Lung microvascular endothelial cell (primary cell): ENCODE measurements at places on chromosomes 4 and X.

DNA sequence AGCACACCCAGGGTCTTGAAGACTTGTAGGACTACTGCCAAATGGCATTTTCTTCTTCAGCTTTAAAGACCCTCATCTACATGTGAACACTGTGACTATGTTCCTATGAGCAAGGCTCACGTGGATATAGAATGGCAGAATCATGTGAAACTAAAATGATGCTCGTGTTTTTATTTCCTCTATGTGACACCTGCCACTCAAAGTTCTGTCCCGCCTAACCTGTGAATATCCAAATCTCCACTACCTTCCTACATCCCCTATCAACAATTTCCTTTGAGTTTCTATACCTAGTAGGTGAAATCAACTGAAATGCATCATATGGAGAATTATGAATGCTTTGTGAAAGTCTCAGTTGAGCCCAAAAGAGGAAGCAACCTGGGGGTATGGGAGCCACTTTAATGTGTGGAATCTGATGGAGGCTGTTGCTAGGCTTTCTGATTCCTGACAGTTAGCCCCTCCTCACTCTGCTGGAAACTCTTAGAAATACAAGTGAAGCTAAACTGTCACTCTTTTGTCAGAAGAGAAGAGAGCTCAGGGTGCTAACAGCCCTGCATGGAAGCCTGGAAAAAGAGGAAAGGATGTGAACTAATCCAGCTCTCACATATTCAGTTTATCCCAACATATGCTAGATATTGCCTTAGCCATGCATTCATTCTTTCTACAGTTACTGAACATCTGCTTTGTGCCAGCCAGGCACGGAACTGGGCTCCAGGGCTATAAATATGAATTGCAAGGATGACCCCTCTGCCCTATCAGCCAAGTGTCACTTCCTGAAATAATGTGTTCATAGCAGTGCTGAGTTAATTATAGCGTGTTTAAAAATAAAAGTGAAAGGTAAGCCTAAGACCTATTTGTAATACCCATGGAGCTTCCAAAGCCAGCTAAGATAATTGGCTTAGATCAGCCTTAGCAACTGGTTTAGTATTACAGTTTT, 11.0 kb downstream of the LHFPL1 start:
- no peak for DNase-seq

DNA sequence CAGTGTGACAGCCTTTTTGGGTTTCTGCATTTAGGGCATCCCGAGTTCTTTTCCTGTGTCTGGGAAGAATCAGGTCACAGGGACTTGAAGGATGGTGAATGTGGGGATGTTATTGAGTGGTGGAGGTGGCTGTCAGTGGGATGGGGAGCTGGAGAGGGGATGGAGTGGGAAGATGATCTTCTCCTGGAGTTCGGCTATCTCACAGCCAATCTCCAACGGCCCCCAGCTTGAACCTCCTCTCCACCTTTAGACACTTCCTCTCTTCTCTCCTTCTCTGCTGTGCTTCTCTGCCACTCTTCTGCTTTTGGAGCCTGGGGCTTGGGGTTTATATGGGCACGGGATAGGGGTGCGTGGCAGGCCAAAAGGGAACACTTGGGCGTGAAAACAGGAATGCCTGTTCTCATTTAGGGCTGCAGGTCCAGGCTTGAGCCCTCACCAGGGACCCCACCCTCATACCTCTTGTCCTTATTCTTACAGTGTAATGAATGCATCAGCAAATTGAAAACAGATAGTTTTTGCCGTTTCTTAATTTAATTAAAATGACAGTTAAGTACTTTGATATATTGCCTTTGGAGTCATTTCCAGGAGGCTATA, 37.5 kb downstream of the USP9X start:
- no peak for DNase-seq

GRCh38 chr4:34432706-34433105, 1811.6 kb downstream of the ARAP2 start:
- DNase-seq: no peak

DNA sequence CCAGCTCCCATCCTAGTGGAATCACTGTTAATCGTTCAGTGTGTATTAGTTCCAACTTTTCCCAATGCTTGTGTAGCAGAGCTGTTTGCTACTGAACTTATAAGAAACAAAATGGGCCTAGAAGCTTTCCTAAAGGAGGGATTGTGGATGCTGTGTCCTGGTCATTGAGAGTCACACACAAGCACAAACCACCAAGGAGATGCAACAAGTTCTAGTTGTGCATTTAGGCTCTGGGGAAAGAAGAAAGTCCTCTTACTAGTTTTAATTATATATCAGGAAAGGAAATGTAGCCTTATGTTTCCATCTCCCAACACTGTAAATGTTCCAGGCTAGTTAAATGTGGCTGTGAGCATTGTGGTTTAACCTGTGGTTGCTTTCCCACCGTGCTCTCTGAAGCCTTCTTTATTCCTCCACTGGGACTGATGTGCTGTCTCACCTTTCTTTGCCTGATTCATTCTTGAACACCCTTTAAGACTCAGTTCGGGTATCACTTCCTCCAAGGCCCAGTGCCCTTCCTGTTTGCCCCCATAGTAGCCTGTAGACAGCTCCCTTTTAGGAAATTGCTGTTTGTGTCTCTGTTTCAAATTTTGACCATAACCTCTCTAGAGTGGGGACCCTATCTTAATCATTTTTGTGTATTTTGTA, 34.3 kb downstream of the ATP10D start:
- DNase-seq: no peak

DNA sequence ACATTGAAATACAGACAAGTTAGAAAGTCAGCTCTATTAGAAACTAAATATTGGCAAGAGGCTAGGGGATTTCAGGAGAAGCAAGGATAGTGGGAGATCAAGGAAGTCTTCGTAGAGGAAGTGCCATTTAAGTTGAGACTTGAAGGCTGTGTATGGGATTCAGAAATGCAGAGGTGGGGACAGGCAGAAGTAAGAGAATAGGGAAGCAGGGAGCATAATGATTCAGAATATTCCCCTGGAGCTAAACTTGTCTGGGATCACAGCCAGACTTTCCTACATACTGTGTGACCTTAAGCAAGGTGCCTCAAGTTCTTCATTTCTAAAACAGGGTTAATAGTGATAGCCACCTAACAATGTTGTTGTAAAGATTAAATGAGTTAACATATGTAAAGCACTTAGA, 108.8 kb downstream of the DDIT4L start:
- DNase-seq: no peak

- peak; percentile 51 for DNase-seq
These were observed 59.9 kb downstream of the ZNF827 start for GRCh38 chr4:145878501-145879435.
